ENCODE measurements at places on chromosomes 2 and 18.

GRCh38 chr18:45974088-45974536, 7.0 kb upstream of the EPG5 start:
- peak; percentile 84 for ATAC-seq

DNA sequence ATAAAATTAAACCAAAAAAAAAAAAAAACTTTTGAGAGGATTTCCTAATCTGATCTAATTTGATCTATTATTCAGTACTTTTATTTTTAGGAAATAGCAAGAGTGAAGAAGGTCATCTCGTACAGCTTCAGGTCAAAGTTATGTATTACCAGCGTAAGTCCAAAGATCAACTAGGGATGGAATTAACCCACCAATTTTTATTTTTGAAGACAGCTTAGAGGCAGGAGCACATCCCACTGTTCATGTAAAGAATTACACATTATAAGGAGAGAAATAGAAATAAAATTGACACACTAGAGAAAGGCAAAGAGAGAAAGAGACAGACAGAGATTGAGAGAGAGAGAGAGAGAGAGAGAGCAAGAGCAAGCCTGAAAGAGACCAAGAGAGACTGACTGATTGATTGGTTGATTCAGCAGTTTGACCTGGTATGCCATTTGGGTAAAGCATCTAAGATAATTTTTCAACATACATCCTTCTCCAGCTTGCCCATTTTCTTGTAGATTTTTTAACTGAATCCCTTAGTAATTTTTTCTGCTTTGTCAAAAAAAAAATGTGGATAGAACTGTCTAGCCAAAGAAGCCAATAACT, 25.1 kb downstream of the DOCK10 start:
- no peak for ATAC-seq

GRCh38 chr2:206471524-206472062, 28.3 kb downstream of the ADAM23 start:
- no peak for ATAC-seq

- no peak for ATAC-seq
Observed at GRCh38 chr2:73079636-73080035, 8.1 kb upstream of the SFXN5 start.

- no peak for ATAC-seq
Observed at GRCh38 chr18:64562651-64563050, 413.8 kb upstream of the LINC00305 start.

GRCh38 chr2:23454501-23455120, 69.6 kb downstream of the KLHL29 start:
- no peak for ATAC-seq

GRCh38 chr2:226932443-226932842, 96.6 kb downstream of the RHBDD1 start:
- ATAC-seq: no peak

DNA sequence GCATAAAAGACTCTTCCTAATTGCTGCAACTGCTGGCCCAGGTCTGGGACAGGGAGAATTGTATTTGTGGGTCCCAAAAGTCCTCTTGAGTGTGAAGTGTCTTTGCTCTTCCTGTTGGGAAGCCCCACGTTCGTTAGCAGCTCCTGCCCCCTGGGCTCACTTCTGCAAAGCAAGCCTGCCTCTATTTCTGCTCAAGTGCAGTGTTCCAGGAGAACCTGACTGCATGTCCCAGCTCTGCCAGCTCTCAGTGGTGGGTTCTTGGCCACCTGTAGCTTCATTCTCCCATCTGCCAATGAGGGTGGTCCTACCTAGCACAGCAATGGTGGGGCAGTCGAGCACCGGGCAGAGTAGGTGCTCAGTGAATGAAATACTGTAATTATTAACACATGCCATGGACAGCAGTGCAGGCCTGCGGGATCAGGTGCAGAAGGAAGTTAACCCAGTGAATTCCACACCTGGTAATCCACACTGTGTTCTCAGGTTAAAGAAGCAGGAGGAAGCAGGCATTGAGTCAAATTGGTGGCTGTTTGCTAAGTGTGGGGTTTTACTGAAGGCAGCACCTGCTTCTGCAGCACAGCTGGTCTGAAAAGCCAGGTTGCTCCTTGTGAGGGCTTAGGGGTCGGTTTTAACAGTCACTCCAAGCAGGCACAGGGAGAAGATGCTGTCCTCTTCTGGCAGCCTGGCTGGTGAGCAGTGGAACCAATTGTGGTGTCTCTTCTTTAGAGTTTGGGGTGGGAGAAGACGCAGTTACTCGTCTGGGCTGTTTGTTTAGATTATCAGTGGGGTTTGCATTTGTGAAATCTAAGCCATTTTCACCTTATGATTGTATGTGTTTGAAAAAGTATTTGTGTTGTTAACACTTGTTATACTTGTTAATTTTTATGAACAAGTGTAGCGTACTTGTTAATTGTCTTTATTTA, 54.3 kb downstream of the DGKD start:
- ATAC-seq: no peak

- no peak for ATAC-seq
Observed at GRCh38 chr2:47771211-47771610, 11.7 kb upstream of the MSH6 start.

DNA sequence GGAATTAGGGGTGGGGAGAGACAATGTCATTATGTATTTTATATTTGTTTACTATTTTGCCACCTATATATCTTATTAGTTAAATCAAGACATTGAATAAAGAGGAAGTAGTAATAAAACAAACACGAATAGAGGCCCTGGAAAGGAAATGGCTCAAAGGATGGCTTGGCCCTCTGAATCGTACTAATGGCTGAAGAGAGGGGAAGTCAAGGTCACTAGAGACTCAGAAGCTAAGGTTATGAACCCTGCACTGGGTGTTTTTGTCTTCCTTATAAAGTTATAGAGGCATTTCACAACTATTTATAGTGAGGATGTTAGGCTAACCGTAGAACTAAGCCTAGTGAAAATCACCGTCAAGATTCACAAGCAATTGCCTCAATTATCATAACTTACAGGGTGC, 685.9 kb downstream of the ARHGAP15 start:
- ATAC-seq: no peak

DNA sequence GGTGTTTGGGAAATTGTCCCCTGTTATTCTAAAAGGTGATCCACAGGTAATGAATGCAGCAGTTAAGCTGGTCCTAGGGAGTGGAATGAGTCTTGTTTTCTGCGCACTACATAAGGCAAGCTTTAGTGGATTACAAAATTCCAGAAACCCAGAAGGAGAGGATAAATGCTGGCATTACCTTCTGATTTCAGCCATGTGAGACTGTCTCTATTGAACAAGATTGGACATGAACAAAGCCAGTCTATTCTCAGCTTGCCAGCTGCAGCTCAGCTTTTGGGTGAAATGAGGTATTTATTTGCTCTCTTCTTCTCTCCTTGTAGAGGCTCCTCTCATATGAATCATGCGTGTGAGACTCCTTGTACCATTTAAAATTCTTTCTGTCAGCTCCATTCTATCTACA, 944.9 kb downstream of the CNTNAP5 start:
- no peak for ATAC-seq

GRCh38 chr2:188695953-188696352, 278.2 kb upstream of the COL3A1 start:
- ATAC-seq: no peak

GRCh38 chr2:111173856-111174255, 53.1 kb downstream of the BCL2L11 start:
- ATAC-seq: no peak

DNA sequence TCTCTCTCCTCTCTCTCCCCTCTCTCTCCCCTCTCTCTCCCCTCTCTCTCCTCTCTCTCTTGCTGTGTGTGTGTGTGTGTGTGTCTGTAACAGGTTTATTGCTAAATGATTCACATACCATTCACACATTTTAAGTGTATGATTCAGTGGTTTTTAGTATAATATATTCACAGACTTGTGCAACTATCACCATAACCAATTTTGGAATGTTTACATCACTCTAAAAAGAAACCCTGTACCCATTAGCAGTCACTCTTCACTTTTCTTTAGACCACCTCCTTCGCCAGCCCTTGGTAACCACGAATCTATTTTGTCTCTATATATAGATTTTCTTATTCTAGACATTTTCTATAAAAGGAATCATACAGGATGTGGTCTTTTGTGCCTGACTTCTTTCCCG, 11.4 kb downstream of the THNSL2 start:
- peak; percentile 85 for ATAC-seq

GRCh38 chr18:50627594-50628532, 68.0 kb downstream of the MAPK4 start:
- no peak for ATAC-seq

DNA sequence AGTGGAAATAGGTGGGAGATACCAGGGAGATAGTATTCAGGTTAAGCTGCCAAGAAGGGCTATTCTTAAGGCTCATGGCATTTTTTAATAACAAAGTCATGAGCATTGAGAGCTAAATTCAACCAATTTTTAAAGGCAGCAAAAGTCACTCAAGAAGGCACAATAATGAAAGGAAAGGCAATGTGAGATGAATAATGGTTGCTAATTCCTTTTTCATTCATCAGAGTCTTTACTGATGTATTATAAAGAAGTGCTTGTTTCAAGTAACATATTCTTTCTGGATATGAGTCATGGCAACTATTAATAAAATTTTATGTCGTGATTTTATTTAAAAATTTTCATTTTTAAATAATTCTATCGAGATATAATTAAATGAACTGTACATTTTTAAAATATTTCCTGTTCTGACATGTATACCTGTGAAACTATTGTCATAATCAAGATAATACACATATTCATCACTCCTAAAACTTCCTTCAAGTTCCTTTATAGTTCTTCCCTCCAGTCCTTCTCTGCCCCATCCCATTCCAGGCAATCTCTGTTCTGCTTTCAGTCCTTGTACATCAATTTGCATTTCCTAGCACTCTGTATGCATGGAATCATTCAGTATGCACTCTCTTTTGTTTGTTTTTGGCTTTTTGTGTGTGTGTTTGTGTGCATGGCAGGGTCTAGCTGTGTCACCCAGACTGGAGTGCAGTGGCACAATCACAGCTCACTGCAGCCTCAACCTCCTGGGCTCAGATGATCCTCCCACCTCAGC, 40.8 kb downstream of the VWC2L start:
- ATAC-seq: no peak

- ATAC-seq: no peak
Observed at GRCh38 chr2:223311889-223312680, 260.1 kb downstream of the KCNE4 start.
